ENCODE measurements at places on chromosomes 6 and 20.

DNA sequence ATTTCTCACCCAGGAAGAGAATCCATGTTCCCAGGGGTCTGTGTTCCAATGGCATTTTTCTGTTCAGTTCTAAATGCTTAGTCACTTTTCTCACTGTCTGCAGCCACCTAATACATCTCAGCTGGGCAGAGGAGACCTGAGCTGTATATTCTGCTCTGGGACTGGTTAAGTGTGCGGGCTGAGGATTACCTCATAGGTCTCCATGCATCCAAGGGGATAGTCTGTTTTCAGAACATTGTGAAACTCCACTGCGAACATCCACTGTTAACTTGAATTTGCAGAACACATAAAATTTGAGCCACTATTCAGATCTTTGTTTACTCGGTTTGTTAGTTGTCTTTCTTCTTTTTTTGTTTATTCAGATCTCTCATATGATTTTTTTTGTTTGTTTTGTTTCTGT is 947.1 kb downstream of the TFAP2A start:
- no peak for DNase-seq

DNA sequence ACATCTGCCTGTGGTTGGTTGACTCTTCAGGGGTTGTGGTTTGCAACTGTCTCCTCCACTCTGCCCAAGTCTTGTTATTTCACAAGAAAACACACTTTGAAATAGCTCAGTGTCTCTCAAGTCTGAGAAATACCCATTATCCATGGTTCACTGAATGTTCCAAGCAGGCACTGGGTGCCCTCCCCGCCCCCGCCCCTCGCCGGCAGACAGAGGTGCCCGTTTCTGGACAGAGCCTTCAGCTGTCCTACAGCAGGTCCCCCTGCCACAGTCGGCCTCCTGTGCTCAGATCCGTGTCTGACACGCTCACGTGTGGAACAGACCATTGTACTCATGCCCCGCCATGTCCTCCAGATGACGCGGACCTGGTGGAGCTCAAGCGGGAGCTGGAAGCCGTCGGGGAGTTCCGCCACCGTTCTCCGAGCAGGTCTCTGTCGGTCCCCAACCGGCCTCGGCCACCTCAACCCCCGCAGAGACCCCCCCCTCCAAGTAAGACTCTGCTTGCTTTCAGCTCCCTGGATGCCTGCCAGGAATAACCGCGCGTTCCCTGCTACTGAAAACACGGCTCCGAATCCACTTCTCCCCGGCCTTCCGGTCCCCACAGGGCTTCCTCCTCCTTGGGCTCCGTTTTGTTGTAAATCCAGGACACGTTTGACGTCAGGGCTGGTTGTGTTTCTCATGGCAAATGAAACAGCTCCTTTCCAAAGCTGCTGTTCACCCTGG is 81.4 kb downstream of the SERAC1 start:
- DNase-seq, result peak; percentile 90

GRCh38 chr6:155883741-155884140 is 428.1 kb upstream of the NOX3 start:
- DNase-seq, result no peak

- DNase-seq, result no peak
Observed at GRCh38 chr6:69735027-69735426, 61.8 kb downstream of the LMBRD1 start.

Data from AML-193 (cell line).